ENCODE measurements at places on chromosomes 12 and 14.

DNA sequence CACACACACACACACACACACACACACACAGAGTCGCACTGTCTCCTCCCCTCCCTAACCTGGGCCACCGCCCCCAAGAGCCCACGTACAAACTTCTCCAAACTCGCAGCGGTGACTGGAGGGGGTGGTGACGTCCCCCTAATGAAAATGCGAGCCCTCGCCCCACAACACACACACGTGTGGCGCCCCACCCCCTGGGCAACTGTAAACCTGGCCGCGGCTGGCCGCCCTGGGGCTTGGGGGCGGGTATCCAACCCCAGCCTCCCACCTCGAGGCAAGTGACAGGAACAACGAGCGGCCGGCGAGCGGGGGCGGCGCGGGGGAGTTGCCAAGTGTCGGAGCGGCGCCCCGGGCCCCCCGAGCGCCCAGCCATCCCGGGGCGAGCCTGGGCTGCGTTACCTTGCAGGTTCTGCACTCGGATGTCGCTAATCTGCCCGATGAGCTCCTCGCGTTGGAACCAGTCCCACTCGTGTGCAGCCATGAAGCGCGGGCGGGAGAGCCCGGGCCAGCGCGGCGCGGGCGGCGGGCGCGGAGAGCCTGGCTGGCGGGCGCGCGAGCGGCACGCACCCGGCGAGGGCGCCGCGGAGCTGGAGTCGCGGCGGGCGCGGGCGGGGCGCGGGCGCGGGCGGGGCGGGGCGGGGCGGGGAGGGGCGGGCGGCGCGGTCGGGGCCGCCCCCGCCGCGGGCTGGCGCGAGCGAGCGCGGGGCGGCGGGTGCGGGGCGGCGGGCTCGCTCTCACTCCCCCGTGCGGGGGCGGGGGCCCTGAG, at the start of gene CLMN:
CLMN (minus strand) TSS at position 597 of the 766 bp plus-strand sequence; CDS start at position 481, 116 bp downstream.
- peak; percentile 14 for DNase-seq

DNA sequence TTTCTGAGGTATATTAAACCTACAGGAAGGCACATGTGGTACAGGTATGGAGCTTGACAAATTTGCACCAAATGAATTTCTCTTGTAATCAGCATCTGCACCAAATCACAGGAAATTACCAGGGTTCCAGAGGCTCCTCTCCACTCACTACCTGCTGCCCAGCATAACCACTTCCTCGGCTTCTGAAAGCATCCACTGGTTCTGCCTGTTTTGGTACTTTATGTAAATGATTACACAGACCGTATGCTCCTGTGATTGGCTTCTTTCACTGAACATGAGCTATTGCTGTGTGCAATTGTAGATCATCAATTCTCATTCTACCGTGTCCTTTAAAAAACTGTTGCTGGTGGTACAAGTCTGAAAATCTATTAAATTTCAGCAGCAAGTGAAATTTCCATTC, 522.1 kb downstream of the TMEM132D start:
- DNase-seq, result no peak

- DNase-seq, result no peak
Observed at GRCh38 chr14:98368916-98369315, 903.1 kb downstream of the BCL11B start.

GRCh38 chr14:85444635-85445034, 85.3 kb upstream of the FLRT2 start:
- DNase-seq, result peak; percentile 75

DNA sequence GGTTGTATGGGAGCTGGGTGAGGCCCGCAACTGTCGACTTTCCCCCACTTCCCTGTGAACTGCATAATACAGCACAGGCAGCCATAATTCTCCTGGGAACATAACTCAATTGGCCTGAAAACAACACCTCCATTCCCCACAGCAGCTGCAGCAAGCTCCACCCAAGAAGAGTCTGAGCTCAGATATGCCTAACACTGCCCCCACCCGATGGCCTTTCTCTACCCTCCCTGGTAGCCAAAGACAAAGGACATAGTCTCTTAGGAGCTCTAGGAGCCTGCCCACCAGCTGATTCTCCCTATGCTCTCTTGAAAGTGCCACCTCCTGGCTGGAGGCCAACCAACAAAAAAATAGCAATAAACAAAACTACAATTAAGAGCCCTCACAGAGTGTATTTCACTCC, 542.7 kb upstream of the LMO3 start:
- no peak for DNase-seq

DNA sequence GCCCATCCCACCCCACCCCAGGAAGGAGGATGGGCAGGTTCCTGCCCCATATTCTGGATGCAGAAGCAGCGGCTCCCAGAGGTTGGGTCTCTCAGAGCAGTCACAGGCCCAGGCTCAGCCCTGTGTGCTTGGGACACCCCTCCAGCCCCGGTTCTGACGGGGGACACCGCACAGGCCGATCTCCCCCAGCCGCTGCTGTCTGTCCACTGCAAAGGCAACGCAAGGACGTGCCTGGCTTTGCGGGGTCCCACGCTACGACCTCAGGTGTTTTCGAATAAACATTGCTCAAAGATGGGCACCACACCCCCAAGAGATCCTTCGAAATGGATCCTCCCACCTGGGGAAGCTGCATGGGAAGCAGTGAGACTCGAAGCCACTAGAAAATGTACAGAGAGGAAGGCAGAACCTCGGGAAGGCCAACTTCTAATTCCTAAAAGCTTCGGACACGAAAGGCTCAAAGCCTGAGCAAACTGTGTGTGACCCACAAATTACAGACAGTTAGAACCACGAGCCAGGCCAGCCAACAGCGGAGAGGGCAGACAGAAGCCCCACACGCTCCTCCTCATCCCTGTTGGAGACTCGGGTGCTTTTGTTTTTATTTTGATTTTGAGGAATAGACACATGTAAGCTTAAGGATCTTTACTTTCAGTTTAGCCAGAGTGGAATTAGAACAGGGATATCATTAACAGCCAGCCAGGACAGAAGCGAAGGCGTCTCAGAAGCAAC, 10.8 kb downstream of the C14orf180 start:
- DNase-seq, result no peak

DNA sequence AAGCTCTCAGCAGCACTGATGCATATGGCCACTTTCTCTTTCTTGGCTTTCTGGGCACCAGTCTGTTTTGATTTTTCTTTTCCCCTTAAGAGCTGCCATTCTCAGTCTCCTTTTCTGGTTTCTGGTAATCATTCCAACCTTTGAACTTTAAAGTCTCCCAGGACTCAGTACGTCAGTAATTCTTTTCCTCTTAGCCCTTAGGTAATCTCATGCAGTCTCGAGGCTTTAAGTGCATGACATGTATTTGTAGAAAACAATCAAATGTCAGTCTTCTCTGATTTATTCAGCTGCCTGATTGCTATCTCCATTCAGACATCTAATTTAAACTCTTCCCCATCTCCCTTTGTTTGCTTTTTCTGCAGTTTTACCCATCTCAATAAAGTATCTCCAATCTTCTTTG, 139.1 kb upstream of the PDZRN4 start:
- DNase-seq, result no peak

DNA sequence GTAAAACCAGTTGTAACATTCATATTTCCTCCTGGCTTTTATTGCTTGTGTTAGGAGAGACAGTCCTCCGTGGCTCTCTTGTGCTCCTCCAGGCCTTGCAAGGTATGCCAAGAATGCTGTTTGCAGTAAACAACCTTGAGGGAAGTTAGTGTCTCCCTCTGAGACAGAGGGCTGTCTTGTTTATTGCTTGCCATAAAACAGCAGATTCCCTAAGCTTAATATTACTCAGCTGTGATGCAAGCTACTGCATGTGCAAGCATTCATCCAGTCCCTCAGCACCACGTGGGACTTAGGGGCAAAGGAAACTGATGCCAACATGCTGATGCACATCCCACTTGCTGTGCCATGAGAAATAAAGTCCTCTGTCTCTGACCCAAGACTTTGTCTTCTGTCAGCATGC, 6.6 kb downstream of the POMT2 start:
- DNase-seq, result peak; percentile 43

DNA sequence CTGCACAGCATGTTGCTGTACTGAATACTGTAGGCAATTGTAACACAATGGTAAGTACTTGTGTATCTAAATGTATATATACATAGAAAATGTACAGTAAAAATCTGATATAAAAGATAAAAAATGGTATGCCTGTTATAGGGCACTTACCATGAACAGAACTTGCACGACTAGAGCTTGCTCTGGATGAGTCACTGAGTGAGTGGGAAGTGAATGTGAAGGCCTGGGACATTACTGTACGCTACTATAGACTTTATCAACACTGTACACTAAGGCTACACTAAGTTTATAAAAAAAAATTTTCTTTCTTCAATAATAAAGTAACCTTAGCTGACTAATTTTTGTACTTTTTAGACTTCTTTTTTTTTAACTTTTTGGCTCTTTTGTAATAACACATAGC, 24.2 kb upstream of the NEDD1 start:
- peak; percentile 90 for DNase-seq

- DNase-seq, result no peak
Observed at GRCh38 chr14:62674563-62675237, 370.6 kb downstream of the KCNH5 start.

DNA sequence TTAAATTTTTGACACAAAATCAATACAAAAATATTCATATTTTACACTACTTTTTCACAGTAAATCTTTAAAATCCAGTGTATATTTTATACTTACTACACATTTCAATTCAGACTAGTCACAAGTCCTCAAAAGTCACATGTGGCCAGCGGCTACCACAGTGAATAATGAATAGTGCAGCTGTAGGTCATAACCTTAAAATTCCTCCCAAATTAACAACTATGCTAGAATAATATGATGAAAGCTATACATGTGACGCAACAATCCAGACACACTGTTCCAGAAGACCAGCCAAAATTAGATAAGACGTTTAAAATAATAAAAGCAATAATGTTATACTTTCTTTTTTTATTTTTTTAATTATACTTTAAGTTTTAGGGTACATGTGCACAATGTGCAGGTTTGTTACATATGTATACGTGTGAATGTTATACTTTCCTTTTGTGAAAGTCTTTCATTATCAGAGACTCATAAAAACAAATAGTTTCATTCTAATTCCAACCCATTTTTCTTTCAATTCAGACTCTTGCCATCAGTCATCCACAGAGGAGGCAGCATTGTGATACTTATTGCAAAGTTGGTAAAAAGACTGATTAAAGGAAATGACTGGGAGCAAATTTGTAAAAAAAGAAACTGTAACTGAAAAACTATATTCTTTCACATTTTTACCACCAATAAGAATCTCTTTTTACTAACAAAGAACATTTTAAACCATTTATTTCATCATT, 67.0 kb downstream of the C2CD5 start:
- peak; percentile 85 for DNase-seq

GRCh38 chr12:111529424-111530368, 69.4 kb downstream of the ATXN2 start:
- DNase-seq, result peak; percentile 31

- no peak for DNase-seq
Observed at GRCh38 chr12:132550014-132550802, 60.2 kb downstream of the LRCOL1 start.

GRCh38 chr12:109236257-109236656, 72.8 kb downstream of the FOXN4 start:
- DNase-seq, result no peak

- no peak for DNase-seq
Observed at GRCh38 chr12:108783446-108783845, 52.1 kb upstream of the CORO1C start.

- no peak for DNase-seq
Observed at GRCh38 chr12:110424237-110424636, 20.7 kb upstream of the ANAPC7 start.

DNA sequence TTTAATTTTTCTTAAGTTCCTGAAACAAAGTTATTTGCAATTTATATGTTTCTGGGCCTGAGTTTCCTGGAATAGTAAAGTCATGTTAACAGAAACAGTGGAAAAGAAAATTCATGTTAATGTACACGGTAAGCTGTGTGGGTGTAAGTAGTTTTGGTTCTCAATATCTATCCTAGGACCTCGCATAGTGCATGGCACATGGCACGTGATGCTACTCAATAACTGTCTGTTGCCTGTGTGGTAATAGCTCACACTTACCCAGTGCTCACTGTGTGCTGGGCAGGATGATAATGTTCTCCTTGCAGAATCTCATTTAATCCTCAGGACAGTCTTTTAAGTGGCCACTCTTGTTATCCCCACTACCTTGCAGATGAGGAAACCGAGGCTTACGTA, 100.7 kb downstream of the DUSP16 start:
- DNase-seq, result no peak

GRCh38 chr14:75183225-75183624, 6.8 kb upstream of the TMED10 start:
- peak; percentile 6 for DNase-seq

DNA sequence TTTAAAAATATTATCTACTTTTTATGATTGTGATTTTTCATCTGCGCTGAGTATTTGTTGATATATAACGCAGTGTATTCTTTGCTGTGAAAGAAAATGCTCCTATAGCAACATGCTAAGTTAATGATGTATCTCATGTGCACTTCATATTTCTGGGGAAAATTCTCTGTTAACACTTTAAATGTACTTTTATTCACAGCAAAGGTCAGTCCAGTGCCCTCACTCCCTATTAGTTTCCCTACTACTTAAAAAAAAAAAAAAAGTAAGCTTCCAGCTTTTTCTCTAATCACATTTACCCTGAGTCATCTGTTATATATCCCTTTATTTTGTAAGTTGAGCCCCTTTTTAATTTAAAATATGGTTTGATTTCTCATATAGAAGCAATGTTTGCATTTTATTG, 219.8 kb downstream of the AEBP2 start:
- DNase-seq, result no peak

DNA sequence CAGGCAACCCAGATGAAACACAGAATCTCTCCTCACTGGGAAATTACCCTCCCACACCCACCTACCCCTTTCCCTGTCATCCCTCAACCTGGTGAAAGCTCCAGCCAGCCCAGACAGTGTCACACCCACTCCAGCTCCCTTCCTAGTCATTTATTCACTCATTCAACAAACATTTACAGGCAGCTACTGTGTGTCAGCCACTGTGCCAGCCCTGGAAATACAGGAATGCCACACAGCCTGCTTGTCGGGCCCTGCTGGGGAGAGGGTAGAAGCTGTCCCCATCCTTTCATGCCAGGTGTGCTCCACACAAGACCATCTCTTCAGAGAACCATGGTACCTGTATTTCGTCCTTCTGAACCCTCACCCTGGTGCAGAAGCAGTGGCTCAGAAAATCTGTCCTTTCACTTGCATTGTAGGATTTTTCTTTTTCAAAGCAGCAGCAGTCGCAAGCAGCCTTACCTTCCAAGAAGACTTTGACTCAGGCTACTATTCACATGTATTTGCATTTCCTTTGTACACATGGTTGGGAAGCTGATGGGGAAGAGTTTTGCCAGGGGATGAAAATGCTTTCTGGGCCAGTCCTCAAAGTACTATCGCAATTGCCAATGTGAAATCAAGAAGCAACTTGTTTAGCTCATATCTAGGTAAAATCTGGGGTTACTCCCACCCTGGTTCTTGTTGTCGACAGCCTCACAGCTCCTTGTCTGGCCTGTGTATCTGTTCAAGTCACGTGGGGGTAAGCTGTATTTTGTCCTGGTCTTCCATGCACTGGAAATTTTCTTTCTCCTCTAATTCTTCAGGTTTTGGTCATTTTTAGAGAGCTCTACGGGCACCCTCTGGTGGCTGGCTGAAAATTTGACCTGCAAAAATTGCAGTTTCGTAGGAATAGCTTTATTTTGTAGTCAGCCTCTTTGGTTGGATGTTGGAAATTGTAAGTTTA, 147.4 kb upstream of the EGLN3 start:
- DNase-seq, result peak; percentile 33

Measured in astrocyte (in vitro differentiated cells and primary cell).